ENCODE measurements at places on chromosomes 3 and 15. TPM values are rescaled to one million over a fixed set of nuclear protein-coding genes. Genes with fewer than 3 reads are reported as not detected.

FGF7 gene
- total RNA-seq = 3.2 TPM

ITIH1 gene
- 1.8 TPM for total RNA-seq

GLDN gene
- 0.37 TPM for total RNA-seq

HYAL1 gene
- 2.7 TPM for total RNA-seq

C2CD4B gene
- total RNA-seq = 2.7 TPM

NME9 gene
- 3.2 TPM for total RNA-seq

CCDC54 gene
- 107 TPM for total RNA-seq

CNTN3 gene
- 4.1 TPM for total RNA-seq

ISG20 gene
- 6.8 TPM for total RNA-seq

TLNRD1 gene
- total RNA-seq = 14.9 TPM

CPNE4 gene
- 8.4 TPM for total RNA-seq

GP9 gene
- total RNA-seq = 1.7 TPM

TRNT1 gene
- total RNA-seq = 26.4 TPM

CYP11A1 gene
- total RNA-seq = 74.3 TPM

RBMS3 gene
- 19.7 TPM for total RNA-seq

PLA2G4E gene
- total RNA-seq = 0.71 TPM

STXBP5L gene
- total RNA-seq = 10.0 TPM

ABCC5 gene
- 77.9 TPM for total RNA-seq

IGF2BP2 gene
- 29.1 TPM for total RNA-seq

GOLGA6D gene
- total RNA-seq = 29.8 TPM

MESP2 gene
- total RNA-seq = 2.2 TPM

RASL12 gene
- total RNA-seq = 75.2 TPM

MUC13 gene
- 0.19 TPM for total RNA-seq

TPM1 gene
- 126 TPM for total RNA-seq

OR5K2 gene
- not detected for total RNA-seq

PPM1L gene
- 19.6 TPM for total RNA-seq

RTP1 gene
- 0.93 TPM for total RNA-seq

CIDEC gene
- 1.6 TPM for total RNA-seq

RSRC1 gene
- total RNA-seq = 43.8 TPM

ADAMTSL3 gene
- 9.4 TPM for total RNA-seq

BUB1B gene
- total RNA-seq = 38.6 TPM

FETUB gene
- total RNA-seq = 0.79 TPM

ANKRD34C gene
- 0.08 TPM for total RNA-seq

CPLX3 gene
- 3.7 TPM for total RNA-seq

GALK2 gene
- 29.9 TPM for total RNA-seq

IGSF11 gene
- total RNA-seq = 105 TPM

WWTR1 gene
- 46.5 TPM for total RNA-seq

IQCF5 gene
- 34.3 TPM for total RNA-seq

SENP8 gene
- 8.1 TPM for total RNA-seq

PLSCR2 gene
- 6.5 TPM for total RNA-seq

C3orf70 gene
- total RNA-seq = 21.0 TPM

Measured in testis (tissue), 5 donors.